Astrocyte (in vitro differentiated cells and primary cell): ENCODE measurements at places on chromosomes 4 and X. TPM values are rescaled to one million over a fixed set of nuclear protein-coding genes. Genes with fewer than 3 reads are reported as not detected.

- DNase-seq: peak; percentile 52
- no peaks in the 10 kb centered on the region for H3K36me3 ChIP-seq
- no peak overlapping the region for H3K27ac ChIP-seq
- no peak overlapping the region for H3K4me3 ChIP-seq
- no peaks in the 10 kb centered on the region for H3K27me3 ChIP-seq
- peaks cover 9% of the 10 kb centered on the region for H3K4me1 ChIP-seq
Measured at GRCh38 chrX:11458170-11458569, 165.0 kb downstream of the AMELX start.

- no peak for DNase-seq
- no peak overlapping the region for H3K27ac ChIP-seq
- no peaks in the 10 kb centered on the region for H3K27me3 ChIP-seq
- no peaks in the 10 kb centered on the region for H3K36me3 ChIP-seq
- no peaks in the 10 kb centered on the region for H3K4me1 ChIP-seq
- no peak overlapping the region for H3K4me3 ChIP-seq
Measured at GRCh38 chr4:31054295-31054694, 334.1 kb downstream of the PCDH7 start.

The ARHGAP24 gene
- 1.8 and 2.1 TPM in 2 replicates for total RNA-seq

The UGT2B15 gene
- not detected in 2 replicates for total RNA-seq

The PDCL2 gene
- not detected in 2 replicates for total RNA-seq
